ENCODE measurements at places on chromosomes 6 and 20.

DNA sequence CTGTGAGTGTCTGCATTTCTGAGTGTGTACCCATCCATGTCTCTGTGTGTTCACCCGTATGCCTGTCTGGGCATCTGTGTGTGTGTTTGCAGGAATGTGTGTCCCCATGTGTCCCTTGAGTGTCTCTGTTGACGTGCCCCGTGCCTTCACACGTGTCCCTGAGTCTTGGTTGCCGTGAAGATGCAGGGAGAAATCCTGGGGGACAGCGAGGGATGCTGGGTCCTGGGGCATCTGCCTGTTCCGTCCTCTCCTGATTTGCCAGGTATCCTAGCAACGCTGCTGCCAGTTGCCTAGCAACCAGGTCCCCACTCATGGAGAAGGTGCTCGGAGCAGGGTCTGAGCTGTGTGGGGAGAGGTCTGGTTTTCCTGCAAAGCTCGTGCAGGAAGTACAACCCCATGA lies 6.0 kb upstream of the LKAAEAR1 start:
- no peak for DNase-seq

- no peak for DNase-seq
Observed at GRCh38 chr6:101544286-101544685, 150.8 kb downstream of the GRIK2 start.

GRCh38 chr6:135869857-135870256 lies 18.4 kb downstream of the PDE7B start:
- no peak for DNase-seq

DNA sequence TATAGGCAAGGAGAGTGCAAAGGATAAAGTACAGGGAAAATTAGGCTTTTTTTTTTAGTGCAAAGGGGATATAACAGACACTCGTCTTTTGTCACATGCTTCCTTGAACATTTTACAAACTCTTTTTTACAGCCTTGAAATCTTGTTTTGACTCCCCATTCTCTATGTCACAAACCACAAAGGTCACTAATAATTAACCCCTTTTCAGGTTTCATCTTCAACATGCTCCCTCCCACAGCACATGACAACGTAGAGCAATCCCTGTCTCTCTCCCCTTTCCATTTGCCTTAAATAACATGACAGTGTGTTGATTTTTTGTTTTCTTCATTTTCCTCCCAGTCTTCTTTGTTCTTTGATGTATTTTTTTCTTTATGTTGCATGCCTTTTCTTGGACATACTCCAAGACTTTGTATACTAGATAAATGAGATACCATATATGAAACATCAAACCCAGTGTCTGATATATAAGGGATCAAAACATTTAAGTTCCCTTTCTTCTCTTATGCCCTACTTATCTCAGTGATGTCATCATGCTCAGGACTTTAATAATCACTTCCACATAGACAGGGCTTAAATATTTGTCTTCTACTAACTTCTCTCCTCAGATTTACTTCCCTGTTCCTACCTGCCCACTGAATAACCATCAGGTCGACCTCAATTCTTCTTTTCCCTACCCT lies 378.7 kb upstream of the HSF2 start:
- DNase-seq, result no peak

DNA sequence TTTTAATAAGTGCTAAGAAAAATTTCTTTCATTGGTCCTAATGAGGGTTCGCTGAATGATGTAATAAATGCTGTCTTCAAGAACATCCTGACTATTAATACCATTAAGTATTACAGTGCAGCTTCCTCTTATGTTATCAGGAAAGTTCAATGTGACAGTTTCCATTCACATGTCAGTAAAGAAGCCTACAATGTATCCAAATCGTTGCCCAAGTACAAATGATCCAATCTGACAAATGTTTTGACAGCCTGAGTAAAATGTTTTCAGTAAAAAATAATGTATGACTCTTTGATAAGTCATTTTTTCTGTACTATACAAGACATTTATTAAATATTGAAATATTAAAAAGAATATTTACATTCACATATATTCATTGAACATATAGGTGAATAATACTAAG lies 496.1 kb upstream of the MANEA start:
- no peak for DNase-seq

DNA sequence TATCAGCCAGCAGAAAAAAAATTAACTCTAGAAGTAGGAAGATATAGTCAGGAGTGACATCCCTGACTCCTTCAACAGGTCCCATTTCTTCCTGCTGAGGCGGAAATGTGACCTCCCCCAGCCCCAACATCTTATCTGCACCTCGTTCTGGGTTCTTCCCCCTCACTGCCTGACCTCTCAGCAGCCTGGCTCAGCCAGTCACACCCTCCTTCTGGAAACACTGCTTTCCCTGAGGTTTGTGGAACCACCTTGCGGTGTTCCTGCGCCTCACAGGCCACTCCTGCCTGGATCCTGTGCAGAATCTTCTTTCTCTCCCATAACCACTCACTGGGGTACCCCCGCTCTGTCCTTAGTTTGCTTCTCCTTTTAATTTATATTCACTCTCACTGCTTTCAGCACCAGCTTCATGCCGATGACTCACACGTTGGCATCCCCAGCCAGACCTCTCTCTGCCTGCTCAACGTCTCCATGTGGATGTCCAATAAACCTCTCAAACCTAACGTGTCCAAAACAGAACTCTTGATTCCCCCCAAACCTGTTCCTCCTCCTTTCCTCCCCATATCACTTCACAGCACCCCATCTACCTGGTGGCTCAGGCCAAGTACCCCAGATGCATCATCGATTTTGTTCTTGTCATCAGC lies 222.8 kb upstream of the PLN start:
- DNase-seq, result no peak

GRCh38 chr6:2582268-2582667 lies 168.5 kb downstream of the MYLK4 start:
- no peak for DNase-seq

GRCh38 chr6:41021832-41022231 lies 17.2 kb downstream of the UNC5CL start:
- no peak for DNase-seq

GRCh38 chr20:57312138-57312537 lies 17.5 kb upstream of the SPO11 start:
- no peak for DNase-seq

GRCh38 chr6:129597023-129597713 lies 112.8 kb downstream of the ARHGAP18 start:
- no peak for DNase-seq

DNA sequence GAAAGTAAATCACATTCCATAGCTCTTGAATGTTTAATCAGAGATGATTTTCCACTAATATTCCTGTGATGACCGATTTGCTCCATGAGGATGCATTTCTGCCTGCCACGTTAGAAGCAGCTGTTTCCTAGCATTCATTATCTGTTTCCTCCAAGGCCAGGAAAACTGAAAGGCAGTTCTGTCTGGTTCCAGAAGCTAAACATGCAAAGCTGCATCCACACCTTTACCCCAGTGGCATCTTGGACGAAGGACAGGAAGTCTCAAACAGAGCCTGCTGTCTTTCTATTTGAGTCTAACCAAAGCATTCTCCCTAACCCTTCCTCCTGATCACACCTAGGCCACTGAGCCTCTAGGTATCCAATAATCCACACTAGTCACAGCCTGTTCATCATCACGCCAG lies 27.6 kb downstream of the CNKSR3 start:
- DNase-seq, result no peak

DNA sequence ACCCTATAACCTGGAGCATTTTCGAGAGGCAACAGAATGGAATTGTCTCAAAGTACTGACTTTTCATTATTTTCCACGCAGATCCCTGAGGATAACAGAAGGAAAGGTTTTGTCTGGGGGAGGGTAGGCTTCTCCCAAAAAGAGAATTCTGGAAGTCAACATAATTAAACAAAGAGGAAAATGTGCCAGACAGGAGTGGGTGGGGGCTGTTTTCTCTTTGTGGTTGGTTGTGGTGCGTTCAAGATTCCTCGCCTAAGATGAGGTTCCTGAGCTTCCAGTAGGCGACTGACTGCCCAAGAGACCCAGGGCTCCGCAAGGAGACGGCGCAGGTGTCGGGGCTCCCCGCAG lies 70.4 kb downstream of the SOX4 start:
- no peak for DNase-seq

- no peak for DNase-seq
Observed at GRCh38 chr6:8080362-8081151, 16.4 kb upstream of the BLOC1S5 start.

DNA sequence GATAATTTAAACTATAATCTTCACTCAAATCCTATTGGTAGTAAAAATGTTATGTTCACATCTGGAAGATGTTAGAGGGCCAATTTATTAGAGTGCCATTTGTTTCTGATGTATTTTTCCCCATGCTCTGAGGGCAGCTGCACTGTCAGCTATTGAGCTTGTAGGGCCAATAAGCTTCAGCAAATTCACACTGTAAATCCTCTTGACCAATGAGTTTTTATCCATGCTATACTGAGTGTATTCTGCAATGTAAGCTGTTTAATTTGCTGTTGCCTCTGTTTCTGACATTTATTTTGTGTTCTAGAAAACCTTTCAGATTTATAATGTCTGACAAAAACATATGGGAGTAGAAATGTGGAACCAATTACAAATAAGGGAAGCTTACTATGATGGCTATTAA lies 62.6 kb downstream of the OGFRL1 start:
- DNase-seq, result no peak

DNA sequence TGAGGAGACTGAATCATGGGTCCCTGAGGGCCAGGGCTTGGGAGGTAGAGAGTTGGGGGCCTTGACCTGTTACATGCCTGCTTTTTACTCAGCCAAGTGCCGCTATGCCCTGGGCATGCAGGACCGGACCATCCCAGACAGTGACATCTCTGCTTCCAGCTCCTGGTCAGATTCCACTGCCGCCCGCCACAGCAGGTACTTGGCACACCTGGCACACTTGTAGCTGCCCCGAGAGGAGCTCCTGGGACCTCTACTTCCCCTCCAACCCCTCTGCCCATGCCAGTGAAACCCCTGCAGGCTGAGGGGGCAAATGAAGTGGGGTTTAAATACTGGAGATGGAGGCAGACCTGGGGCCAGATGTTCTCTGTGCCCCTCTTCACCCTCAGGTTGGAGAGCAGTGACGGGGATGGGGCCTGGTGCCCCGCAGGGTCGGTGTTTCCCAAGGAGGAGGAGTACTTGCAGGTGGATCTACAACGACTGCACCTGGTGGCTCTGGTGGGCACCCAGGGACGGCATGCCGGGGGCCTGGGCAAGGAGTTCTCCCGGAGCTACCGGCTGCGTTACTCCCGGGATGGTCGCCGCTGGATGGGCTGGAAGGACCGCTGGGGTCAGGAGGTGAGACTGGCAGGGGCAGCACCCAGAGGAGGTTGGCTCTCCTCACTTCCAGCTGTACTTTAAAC lies 4.6 kb downstream of the DDR1 start:
- DNase-seq, result peak; percentile 66

- DNase-seq, result no peak
Observed at GRCh38 chr20:5969348-5969935, 19.0 kb downstream of the MCM8 start.

DNA sequence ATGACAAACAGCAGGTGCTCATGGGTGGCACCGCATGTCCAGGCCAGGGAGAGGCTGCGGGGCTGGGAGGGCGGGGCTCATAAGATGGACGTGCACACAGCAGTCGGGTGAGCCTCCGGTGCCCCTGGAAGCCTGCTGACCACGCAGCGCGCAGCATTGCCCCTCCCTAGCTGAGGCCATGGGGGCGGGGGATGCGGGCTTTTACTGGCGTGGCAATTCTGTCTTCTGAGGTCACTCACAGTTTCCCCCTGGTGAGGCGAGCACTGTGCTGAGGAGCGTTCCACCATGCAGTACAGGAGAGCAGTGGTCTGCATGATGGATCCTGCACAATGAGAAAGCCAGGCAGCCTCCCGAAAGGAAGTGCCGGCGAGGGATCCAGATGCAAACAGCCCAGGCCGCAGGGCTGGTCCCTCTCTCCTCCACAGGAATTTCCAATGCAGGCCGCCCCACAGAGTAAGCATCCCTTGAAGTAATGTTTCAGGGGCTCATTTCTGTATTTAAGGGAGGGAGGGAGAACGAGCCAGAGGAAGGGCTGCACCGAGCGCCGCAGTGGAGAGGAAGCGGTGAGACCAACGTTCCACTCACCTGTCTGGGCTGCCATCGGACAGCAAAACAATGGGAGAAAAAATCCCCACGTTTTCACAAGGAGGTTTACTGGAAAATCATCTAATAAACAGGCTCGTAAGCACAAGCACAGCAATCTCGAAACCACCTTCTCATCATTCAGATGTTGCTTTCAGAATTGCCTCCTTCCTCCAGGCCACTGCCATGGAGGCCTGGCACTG lies 56.0 kb downstream of the IRF4 start:
- peak; percentile 61 for DNase-seq

DNA sequence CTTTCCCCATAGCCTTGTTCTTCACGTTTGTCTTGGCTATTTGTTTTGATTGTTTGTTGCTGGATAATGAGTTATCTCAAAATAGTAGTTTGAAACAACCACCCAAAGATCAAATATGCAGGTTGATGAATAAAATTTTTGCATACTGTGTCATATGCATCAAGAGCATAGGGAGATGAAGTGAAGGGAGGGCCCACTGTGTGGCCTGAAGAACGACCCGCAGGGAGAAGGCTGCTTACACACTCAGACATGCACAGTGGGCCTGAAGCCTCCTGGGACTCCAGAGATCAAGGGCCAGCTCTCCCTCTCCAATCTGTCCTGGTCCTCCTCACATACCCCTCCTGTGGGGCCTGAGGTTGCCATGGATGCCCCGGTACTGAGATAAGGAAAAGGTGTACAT lies 16.2 kb upstream of the TREM2 start:
- DNase-seq, result no peak

DNA sequence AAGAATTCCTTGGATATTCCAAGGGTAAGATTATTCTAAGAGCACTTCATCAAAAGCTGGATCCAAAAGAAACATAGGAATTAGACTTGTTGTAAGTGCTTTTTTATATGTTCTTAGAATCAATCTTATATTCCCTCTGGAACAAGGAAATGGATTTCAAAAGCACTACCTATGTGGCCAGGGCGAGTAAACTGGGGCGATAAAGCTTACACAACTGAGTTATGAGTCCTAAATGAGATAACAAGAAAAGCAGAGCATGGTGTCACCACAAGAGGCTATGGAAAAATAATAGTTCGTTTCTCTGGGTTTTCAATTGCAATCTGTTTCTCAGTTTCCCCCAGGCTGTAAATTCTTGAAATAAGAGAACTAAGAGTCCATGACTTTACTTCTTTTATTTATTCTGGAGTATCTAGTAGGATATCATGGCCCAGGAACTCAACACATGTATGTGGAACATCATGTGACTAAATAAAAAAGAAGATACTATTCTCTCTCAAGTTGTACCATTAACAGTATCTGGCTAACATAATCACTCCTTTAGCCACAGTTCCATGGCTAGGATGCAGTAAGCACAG lies 51.5 kb downstream of the NUDT3 start:
- DNase-seq, result no peak

GRCh38 chr6:1596088-1596852 lies 13.4 kb upstream of the FOXC1 start:
- DNase-seq, result peak; percentile 91

GRCh38 chr6:64736421-64736950 lies 970.5 kb downstream of the EYS start:
- DNase-seq, result no peak

Data from spleen (tissue), 13 donors.